ENCODE measurements at places on chromosomes 5 and 9.

GRCh38 chr5:38472541-38472940 is 83.9 kb downstream of the LIFR start:
- no peak for DNase-seq

GRCh38 chr9:76545191-76545590 is 86.2 kb downstream of the GCNT1 start:
- DNase-seq, result no peak

DNA sequence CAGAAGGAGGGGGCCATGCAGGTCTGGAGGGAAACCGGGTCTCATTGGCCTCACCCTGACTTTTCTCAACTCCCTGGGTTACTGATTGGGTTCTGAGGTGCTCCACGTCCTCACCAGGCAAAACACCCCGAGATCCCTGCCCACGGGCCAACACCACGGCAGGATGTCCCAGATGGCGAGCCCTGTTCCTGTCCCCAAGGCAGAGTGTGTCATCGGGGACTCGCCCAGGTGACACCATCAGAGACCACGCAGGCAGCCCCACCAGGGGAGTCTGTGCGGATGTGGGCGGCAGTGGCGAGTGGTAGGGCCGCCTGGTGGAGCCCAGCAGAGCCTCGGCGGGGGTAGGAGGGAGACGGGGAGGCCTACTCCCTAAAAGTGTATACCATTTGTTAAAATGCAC is 59.0 kb upstream of the UBAC1 start:
- DNase-seq, result no peak

GRCh38 chr5:119789406-119790117 is 160.2 kb downstream of the FAM170A start:
- DNase-seq, result no peak

- DNase-seq, result no peak
These were observed 1.3 kb downstream of the PHYHD1 start for GRCh38 chr9:128921881-128922763.

DNA sequence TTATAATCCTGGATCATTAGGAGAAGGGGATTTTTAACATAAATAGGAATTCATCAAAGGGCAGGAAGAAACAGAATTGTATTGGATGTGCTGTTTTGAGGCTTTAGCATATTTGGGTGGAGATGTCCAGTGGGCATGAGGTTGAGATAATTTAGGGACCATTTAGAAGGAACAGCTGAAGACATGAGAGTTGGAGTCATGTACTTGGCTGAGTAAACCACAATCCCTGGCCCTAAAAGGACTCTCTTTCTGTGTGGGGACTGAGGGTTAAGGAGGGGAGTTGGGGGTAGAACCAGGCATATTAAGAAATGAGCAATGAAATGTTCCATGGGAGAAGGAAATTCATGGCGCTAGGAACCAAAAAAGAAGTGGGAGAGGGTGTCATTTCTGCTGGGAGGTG is 61.5 kb downstream of the DCP2 start:
- no peak for DNase-seq

GRCh38 chr5:148559461-148559860 is 94.9 kb downstream of the HTR4 start:
- DNase-seq, result no peak

GRCh38 chr5:20145240-20145639 is 157.2 kb upstream of the CDH18 start:
- DNase-seq, result no peak

DNA sequence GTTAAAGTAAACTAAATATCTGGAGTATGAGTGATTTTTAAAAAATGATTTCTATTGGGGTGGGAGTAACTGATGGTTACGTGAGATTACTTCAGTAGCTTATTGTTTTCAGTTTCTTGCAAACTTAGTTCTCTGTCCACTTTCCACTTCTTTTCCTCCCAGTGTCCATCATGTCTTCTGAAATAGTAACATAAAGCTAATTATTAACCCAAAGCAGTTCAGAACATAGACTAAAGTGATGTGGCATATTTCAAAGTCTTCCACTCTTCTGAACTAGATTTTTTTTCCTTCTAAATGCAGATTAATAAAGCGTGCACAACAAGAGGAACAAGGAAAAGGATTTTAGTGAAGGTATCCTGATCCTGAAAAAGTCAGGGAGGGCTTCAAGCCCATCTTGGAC is 114.1 kb downstream of the MAN2A1 start:
- no peak for DNase-seq

GRCh38 chr5:109003928-109004327 is 256.2 kb downstream of the FER start:
- no peak for DNase-seq

- no peak for DNase-seq
These were observed 13.5 kb downstream of the ZNF79 start for GRCh38 chr9:127437497-127438264.

GRCh38 chr9:35972093-35972492 is 14.1 kb upstream of the OR2S2 start:
- DNase-seq, result no peak

DNA sequence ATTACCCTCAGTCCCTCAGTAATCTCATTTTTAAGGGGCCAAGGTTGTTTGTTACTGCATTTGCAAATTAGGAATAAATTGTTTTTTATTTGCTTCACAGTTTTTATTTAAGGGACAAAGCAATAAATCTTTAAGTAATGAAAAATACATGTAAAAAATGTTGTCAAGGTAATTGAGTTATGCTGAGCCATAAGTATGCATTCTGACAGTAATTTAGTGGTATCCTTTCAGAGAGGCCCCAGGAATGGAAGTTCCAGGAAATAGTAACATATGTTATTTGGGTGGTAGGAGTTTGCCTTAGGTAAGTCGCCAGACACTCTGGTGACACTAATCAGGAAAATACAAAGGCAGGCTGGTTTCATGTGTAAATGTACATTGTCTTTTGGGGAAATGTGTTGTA is 1787.9 kb upstream of the WWC1 start:
- no peak for DNase-seq

DNA sequence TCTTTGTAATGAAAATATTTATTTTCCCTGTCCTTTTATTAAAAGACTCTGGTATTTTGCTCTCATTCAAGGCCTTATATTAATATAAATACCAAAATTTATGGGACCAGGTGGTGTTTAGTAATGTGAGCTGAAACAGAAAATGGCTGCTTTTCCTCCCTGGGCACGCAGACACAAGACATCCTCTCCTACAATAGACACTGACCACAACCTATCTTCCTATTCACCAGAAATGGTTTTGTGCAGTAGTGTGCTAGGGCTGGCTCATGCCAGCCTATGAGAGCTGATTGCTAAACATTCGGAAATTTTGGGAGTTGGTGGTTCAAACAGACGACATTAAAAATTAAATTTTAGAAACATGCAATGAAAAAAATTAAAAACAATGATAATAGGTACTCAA is 338.2 kb downstream of the BNC2 start:
- no peak for DNase-seq

- no peak for DNase-seq
These were observed 127.2 kb upstream of the CXCL14 start for GRCh38 chr5:135705941-135706466.

DNA sequence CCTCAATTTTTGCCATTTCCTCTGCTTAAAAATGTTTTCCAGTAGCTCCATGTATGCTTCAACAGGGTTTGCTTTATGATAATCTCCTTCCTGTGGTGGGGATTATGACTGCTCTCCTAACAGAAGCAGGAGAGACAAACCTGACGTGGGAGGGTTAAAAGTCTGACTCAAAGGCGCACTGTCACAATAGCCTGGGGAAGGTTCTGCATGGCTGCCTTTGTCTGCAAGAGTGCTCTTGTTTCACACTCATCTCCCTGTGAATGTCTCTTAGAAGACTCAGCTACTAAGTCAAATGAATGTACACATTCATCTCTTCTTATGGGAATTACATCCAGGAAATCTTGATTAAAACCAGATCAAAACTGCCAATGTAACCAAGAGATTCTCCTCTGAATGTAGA is 90.9 kb upstream of the MTAP start:
- no peak for DNase-seq

GRCh38 chr9:128226412-128226801 is 23.2 kb downstream of the DNM1 start:
- DNase-seq, result no peak

DNA sequence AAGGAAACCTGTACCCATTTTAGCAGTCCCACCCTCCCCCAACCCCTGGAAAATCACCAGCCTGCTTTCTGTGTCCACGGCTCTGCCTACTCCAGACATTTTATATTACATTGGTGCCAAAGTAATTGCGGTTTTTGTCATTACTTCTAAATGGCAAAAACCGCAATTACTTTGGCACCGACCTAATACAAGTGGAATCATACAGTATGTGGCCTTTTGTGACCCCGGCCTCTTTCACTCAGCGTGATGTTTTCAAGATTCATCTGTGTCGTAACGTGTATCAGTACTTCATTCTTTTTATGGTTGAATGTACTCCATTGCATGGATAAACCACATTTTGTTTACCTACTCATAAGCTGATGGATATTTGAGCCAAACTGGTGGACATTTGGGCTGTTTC is 9.7 kb upstream of the ORM1 start:
- no peak for DNase-seq

Measured in T follicular helper cell (primary cell).